ENCODE measurements at places on chromosomes 3 and 15.

- peak overlapping the region; percentile 80 for H3K27ac ChIP-seq
- no peaks in the 10 kb centered on the region for H3K27me3 ChIP-seq
- H3K4me3 ChIP-seq, result peak overlapping the region; percentile 99
Measured at GRCh38 chr3:125051715-125052581, 3.8 kb downstream of the HEG1 start.

- no peaks in the 10 kb centered on the region for H3K4me1 ChIP-seq
- H3K27me3 ChIP-seq, result no peaks in the 10 kb centered on the region
- DNase-seq, result no peak
- no peak overlapping the region for H3K4me3 ChIP-seq
- no peaks in the 10 kb centered on the region for H3K36me3 ChIP-seq
- H3K27ac ChIP-seq, result no peak overlapping the region
Measured at GRCh38 chr3:159733194-159733860, 255.3 kb upstream of the IL12A start.

GRCh38 chr15:73650416-73651126, 17.4 kb upstream of the NPTN start:
- H3K27me3 ChIP-seq, result peaks cover 89% of the 10 kb centered on the region
- H3K36me3 ChIP-seq, result no peaks in the 10 kb centered on the region
- no peak overlapping the region for H3K4me3 ChIP-seq
- no peak overlapping the region for H3K27ac ChIP-seq
- H3K4me1 ChIP-seq, result no peaks in the 10 kb centered on the region
- DNase-seq, result no peak

- no peak overlapping the region for H3K4me3 ChIP-seq
- H3K27me3 ChIP-seq, result no peaks in the 10 kb centered on the region
- no peak overlapping the region for H3K27ac ChIP-seq
Measured at GRCh38 chr15:92981333-92981732, 81.2 kb downstream of the CHD2 start.

GRCh38 chr15:73338058-73338457, 30.7 kb downstream of the HCN4 start:
- H3K4me1 ChIP-seq, result no peaks in the 10 kb centered on the region
- no peak overlapping the region for H3K27ac ChIP-seq
- H3K4me3 ChIP-seq, result no peak overlapping the region
- peaks cover 15% of the 10 kb centered on the region for H3K27me3 ChIP-seq

DNA sequence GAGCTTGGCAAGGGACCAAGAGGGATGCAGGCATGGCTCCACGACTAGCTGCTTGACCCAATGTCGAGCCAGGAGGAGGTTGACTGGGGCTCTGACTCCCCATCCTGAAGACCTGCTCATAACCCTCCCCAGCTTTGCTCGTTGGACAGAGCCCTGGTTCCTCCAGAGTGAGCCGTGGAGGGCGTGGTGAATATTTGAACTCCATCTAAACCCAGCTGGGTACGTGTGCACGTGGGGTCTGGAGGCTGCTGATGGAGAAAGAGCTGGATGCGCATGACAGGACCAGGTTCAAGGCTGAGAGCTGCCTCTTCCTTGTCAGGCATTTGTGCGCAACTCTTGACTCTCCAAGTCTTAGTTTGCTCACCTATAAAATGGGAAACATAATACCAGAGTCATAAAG, 282.8 kb downstream of the TLE3 start:
- H3K4me1 ChIP-seq, result no peaks in the 10 kb centered on the region
- DNase-seq, result no peak
- no peaks in the 10 kb centered on the region for H3K27me3 ChIP-seq

DNA sequence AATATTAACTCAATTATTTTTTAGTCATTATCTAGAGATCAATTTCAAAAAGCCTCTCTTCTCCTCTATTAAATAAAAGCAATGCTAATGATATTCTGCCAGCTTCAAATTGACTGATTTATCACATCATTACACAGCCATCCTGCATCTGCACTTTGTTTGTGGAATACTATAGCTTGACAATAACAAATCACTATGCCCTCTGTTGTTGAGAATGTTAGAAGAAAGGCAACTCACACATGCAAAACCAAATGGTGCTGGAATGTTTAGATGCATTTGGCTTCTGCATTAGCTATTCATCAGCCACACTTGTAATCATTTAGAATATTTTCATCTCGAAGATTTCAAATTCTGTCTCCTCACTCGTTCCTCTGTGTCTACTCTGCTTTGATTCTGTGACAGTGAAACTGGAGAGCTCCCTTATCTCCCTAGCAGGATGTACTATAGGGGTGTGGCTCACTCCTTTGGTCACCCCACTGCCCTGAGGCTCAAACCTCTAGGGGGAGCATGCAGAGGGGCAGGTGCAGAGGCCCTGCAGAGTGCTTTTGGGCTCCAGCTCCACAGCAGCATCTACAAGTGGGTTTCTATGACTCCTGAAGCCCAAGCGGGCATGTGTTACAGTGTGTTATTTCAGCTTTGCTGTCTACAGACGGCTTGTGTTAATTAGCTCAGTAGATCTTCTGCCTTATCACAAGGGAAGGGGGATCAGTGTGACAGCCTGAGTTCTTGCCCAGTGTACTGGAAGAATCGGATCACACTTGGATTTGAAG, 454.1 kb upstream of the BCHE start:
- DNase-seq, result no peak
- H3K4me3 ChIP-seq, result no peak overlapping the region
- no peak overlapping the region for H3K27ac ChIP-seq
- H3K27me3 ChIP-seq, result no peaks in the 10 kb centered on the region
- no peaks in the 10 kb centered on the region for H3K36me3 ChIP-seq
- H3K4me1 ChIP-seq, result no peaks in the 10 kb centered on the region

DNA sequence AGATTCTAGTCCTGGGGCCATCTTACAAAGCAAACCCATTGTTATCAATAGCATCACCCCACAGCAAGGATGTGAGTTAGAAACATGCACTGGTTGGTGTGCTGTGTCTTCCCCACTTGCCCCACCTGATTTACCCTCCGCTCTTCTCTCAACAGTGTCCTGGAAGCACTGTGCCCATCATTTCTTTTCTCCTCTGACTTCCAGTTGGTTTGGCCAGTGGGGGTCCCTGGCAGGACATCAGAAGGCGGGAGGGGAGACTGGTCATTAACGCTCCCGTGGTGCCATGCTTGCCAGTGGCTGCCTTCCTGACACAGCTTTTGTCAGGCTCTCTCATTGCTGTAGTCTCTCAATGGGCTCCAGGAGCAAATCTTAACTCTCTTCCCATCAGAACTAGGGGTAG, 11.5 kb upstream of the BUB1B start:
- no peak overlapping the region for H3K27ac ChIP-seq
- no peaks in the 10 kb centered on the region for H3K36me3 ChIP-seq
- no peaks in the 10 kb centered on the region for H3K27me3 ChIP-seq
- H3K4me1 ChIP-seq, result no peaks in the 10 kb centered on the region

DNA sequence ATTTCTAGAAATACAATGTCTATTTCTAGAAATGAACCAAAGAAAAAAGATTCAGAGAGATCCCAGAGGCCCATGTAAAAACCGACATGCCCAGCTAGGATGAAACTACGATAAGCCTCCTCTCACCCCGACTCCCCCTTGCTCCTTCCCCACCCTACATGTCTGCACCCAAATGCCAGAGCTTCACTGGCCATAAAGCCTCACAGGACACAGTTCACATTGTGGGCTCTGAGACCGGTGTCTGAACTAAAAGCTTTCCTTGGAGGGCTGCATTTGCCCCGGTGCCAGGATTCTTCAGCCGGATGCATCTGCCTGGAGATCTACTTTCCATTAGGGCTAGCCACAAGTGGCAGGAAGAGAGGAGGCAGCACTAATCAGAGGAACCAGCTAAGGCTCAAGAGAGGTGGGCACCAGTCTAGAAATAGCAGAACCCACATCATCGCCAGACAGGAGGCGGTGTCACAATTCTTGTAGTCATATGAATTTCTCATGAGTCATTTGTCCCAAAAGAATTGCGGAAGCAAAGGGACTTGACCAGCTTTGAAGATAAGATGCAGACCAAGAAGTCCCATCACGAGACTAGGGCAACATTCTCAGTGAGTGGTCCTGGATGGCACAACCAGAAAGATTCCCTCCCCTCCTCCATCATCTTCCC, 353.6 kb downstream of the NTRK3 start:
- H3K27me3 ChIP-seq, result no peaks in the 10 kb centered on the region
- no peak overlapping the region for H3K27ac ChIP-seq
- no peaks in the 10 kb centered on the region for H3K4me1 ChIP-seq
- peaks cover 2% of the 10 kb centered on the region for H3K36me3 ChIP-seq
- H3K4me3 ChIP-seq, result no peak overlapping the region
- DNase-seq, result no peak

DNA sequence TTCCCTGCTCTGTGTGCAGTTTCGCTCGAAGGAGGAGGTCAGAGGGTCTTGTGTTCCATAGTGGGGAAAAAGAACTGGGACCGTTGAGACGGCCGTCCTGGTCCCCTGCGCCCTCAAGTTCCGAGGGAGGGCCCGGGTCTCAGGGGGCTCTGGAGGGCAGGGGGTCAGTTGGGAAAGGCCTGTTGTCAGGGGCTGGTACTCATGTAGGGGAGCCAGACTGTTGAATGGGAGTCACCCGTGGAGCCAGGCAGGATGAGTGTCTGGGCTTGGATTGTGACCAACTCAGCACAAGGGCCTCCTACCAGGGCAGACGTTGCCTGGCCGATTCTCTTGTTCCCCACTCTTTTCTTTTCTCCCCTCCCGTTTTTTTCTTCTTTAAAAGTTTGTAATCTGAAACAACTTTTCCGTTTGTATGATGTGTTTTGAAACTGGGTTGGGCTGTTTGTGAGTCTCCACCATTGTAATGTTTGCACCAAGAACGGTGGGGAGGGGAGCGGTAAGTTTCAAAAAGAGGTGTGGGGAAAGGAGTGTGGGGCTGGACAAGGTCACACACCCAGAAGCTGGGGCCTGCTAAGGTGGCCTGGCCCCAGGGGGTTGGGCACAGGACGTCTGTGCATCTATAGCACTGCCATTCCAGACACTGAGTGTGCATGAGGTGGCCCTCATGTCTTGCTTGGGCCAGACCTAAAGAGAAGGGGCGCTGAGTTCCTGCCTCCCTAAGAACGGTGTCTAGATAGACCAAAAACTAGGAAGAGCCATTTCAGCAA, 1.1 kb downstream of the CMTM7 start:
- H3K27me3 ChIP-seq, result no peaks in the 10 kb centered on the region
- peak overlapping the region; percentile 98 for H3K4me3 ChIP-seq
- H3K27ac ChIP-seq, result peak overlapping the region; percentile 97
- H3K4me1 ChIP-seq, result peaks cover 58% of the 10 kb centered on the region
- DNase-seq, result no peak

DNA sequence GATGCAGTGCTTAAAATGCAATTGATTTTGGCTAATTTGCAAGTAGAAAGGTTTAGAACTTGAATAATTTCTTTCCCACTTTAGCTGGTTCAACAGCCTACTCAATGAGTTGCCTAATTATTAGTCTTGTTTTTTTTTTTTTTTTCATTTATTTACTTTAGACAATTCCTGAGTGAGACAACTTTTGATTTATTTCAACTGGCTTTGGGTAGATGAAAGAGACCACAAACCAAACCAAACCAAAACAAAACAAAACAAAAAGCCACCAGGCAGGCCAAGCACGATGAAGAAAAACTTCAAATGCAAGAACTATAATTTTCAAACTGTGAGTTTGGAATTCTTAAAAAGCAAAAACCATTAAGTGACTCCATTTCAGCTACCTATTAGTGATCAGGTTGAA, 469.9 kb downstream of the GBE1 start:
- H3K27ac ChIP-seq, result no peak overlapping the region
- no peaks in the 10 kb centered on the region for H3K36me3 ChIP-seq
- H3K4me3 ChIP-seq, result no peak overlapping the region
- DNase-seq, result no peak

GRCh38 chr3:132871956-132872355, 149.7 kb upstream of the NPHP3 start:
- no peak overlapping the region for H3K27ac ChIP-seq
- DNase-seq, result no peak
- peaks cover 21% of the 10 kb centered on the region for H3K27me3 ChIP-seq
- H3K4me1 ChIP-seq, result no peaks in the 10 kb centered on the region

- no peaks in the 10 kb centered on the region for H3K36me3 ChIP-seq
- no peak for DNase-seq
- no peaks in the 10 kb centered on the region for H3K4me1 ChIP-seq
- H3K27me3 ChIP-seq, result peaks cover 43% of the 10 kb centered on the region
- no peak overlapping the region for H3K27ac ChIP-seq
- no peak overlapping the region for H3K4me3 ChIP-seq
Measured at GRCh38 chr3:45309876-45310275, 78.5 kb upstream of the LARS2 start.

DNA sequence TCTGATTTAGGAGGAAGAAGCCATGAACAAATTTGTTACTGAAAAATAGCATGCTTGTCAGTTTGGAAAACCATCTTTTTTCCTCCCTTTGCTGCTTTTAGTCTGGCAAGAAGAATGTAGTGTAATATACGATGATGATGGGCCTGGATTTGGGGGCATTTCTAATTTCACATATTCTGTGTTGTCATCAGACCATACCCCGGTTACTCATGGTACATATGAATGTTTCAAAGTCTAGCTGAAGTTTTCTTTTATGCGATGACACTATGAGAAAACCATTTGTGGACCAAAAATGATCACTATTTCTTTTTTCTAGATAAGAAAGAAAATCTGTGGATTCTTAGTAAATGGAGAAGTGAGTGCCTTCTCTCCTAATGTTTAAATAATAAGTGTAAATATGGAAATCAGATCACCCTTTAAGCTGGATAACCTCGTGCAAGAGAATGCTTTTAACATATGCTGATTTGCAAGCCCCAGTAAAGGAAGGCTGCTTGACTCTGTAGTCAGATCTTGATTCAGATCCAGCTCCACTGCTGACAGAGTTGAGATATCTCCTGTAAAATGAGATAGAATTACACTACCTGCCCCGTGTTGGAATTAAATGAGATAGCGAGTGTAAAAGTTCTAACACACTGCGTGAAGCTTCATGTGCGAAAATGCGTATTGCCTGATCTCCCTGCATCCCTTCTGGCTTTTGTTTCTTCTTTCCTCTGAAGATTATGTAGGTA, 3.0 kb downstream of the MEF2A start:
- peaks cover 43% of the 10 kb centered on the region for H3K4me1 ChIP-seq
- H3K36me3 ChIP-seq, result peaks cover 9% of the 10 kb centered on the region
- H3K27ac ChIP-seq, result no peak overlapping the region
- H3K4me3 ChIP-seq, result no peak overlapping the region
- H3K27me3 ChIP-seq, result no peaks in the 10 kb centered on the region

- DNase-seq, result no peak
- no peaks in the 10 kb centered on the region for H3K4me1 ChIP-seq
- H3K36me3 ChIP-seq, result no peaks in the 10 kb centered on the region
- H3K27me3 ChIP-seq, result no peaks in the 10 kb centered on the region
Measured at GRCh38 chr3:176401211-176401610, 796.1 kb downstream of the TBL1XR1 start.

Measured in central memory CD8-positive, alpha-beta T cell (primary cell).